ENCODE measurements at places on chromosomes 12 and 14.

DNA sequence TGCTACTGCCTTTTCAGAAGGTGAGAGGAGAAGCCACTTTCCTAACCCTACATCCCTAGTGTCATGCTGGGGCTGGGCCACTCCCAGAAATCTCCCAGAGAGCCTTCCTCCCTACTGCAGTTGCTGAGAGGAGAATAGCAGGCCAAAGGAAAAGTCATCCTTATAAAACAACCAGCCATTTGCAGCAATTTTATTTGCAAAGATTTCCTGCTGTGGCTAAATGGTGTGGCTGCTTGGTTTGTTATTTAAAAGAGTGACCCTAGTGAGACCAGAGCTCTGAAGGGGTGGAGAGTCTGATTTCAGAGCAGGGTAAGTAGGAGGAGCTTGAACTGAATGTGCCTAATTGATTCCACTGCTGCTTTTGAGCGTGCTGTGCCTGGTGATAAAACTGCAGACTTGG is 232.0 kb downstream of the GRIN2B start:
- DNase-seq, result no peak

- no peak for DNase-seq
Measured at GRCh38 chr12:6424866-6425265, 19.9 kb upstream of the CD27 start.

GRCh38 chr14:76763096-76764041 is 2.1 kb downstream of the VASH1 start:
- DNase-seq, result no peak

GRCh38 chr12:50185301-50185895 is 18.2 kb upstream of the CERS5 start:
- no peak for DNase-seq

DNA sequence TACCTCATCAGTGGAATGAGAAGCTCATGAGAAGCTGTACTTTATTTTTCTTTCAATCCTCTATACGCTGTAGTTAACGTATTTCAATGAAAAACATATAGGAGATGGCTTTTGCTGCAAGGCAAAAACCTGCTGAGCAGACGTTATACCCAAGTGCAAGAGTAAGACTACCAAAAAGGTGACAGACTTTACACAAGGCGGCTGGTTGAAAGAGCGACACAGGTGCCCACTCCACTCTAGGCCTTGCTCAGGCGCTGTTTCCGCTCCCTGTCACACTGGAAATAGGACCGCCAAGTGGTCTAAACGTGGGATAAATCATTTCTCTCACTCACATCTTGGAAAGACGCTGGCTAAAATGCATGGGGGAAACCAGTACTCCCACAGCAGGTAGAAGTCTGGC is 54.5 kb downstream of the PPP2R5C start:
- DNase-seq, result no peak

DNA sequence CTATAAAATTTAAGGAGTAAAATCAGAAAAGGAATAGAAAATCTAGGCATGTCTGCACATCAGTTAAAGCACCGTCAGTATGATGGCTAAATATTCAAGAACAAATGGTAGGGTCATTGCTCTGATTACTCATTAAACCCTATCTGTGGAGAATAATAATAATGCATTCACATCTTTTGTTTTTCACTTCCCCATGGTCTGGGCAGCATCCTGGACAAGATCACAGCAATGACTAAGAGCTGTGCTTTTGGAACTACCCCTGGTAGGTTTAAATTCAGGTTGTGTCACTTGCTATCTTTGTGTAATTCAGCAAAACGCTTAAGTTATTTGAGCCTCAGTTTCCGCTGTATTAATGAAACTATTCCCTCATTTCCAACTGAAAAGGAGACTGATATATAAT is 33.1 kb downstream of the C12orf42 start:
- DNase-seq, result no peak

- DNase-seq, result no peak
Measured at GRCh38 chr14:87883750-87884149, 109.2 kb downstream of the GALC start.

- no peak for DNase-seq
Measured at GRCh38 chr12:26551385-26551784, 281.6 kb downstream of the ITPR2 start.

DNA sequence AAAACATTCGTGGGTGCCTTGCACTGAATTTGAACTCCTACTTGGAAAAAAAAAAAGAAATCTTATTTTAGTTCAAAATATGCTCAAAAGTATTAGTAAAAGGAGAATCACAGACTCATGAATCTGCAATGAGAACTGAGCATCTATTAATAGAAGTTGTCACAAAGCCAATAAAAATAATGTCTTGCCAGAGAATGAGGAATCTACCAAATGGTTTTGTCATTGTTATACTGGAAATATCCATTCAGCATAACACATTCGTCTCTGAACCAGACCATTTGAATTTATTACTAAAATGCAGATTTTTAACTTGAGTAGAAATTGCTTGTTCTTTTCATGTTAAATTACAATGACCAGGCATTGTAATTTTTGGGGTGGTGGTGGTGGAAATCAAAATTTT is 11.6 kb upstream of the PTPRB start:
- no peak for DNase-seq
